Hematopoietic multipotent progenitor cell treated with erythropoietin and hydrocortisone succinate and interleukin-3 and kit ligand, for 15 days (in vitro differentiated cells): ENCODE measurements at places on chromosomes 4 and X.

DNA sequence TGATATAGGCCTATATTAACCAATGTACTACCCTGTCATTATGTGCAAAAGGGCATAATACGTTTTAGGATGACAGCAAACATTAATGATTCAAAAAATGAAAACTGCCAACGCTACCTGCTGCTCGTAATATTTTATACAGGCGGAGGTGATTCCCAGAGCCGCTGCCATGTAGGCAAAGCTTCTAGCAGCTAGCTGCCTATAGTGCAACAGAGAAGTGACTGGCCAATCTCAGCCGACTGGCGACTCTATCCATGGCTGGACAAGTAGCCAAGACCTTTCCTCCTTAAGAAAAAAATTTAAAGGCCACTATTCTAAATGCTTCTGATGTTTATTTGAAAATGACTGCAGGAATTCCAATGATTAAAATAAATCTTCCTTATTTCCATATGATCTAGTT lies 1.9 kb downstream of the PPARGC1A start:
- DNase-seq, result no peak

DNA sequence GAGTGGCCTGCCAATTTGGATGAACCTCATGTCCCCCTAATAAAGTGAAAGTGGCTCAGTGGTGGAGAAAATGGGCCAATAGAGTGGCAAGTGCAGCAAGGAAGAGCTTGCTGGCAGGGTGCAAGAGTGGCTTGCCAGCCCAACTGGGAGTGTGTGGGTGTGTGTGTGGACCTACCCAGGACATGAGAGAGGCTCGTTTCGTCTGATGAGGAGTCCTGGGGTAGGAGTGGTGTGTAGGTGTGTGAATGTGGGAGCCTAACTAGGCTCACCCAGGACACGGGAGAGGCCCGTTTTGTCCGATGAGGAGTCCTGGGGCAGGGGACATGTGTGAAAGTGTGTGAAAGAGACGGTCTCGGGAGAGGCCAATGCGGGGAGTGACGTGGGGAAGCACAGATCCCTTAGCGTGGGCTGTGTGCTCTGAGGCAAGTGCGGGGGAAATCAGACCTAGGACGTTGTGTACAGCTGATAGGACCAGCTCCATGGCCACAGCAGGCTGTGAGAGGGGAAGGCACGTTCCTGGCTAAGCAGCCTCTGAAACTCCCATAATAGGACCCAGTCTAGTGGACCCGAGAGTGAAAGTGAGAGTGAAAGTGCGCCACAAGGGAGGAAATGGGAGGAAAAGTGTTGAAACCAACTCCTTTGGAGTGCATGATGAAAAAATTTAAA lies 5.3 kb downstream of the GAGE10 start:
- no peak for DNase-seq

DNA sequence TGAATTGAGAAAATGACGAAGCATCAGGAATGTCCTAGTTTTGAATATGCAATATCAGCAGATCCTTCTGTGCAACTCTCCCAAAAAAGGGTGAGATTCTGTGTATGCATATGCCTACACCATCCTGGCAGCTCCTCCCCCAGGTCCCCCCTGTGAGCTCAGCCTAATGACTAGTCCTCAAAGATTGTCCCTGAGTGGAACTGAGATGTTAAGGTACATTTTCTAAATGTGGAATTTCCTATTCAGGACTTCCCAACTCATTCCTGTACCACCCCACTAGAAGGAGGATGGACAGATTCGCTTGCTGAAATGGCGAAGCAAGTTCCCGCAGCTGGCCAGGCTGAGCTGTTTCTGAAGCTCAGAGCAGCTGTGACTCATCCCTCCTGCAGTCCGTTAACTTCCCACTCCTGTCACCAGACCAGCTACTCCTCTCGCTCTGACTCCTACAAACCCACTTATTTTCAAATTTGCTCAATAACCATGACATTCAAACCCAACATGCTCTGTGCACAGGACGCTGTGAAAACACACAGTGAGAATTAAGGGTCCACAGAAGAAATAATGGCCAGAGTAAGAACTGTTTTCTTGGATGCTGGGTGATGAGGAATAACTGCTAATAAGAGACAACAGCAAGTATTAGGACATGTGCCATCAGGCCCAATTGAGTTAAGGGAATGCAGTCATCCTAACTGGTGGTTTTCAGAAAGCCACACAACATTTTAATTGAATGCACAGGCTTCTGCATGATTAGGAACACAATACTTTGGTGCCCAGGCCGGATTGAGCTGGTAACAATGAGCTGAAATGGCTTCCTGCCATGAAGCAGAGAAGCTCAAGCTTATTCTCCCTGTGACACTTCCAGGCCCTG lies 40.0 kb upstream of the IRF2 start:
- no peak for DNase-seq

GRCh38 chr4:89511776-89512175 lies 204.2 kb upstream of the GPRIN3 start:
- DNase-seq, result no peak

GRCh38 chr4:124936427-124936826 lies 223.9 kb upstream of the ANKRD50 start:
- DNase-seq, result no peak
